ENCODE measurements at places on chromosomes 11 and 22. TPM values are rescaled to one million over a fixed set of nuclear protein-coding genes. Genes with fewer than 3 reads are reported as not detected.

Gene OR8D4
- 0.06 TPM for total RNA-seq

Gene OR4D5
- total RNA-seq: not detected

Gene GRAMD1B
- 28.7 TPM for total RNA-seq

Gene BATF2
- 0.99 TPM for total RNA-seq

Gene SERPIND1
- 52.2 TPM for total RNA-seq

Gene ENTHD1
- total RNA-seq: not detected

Data from spinal cord (tissue), 10 donors.